NCI-H1048 (cell line): ENCODE measurements at places on chromosomes 1 and 21.

DNA sequence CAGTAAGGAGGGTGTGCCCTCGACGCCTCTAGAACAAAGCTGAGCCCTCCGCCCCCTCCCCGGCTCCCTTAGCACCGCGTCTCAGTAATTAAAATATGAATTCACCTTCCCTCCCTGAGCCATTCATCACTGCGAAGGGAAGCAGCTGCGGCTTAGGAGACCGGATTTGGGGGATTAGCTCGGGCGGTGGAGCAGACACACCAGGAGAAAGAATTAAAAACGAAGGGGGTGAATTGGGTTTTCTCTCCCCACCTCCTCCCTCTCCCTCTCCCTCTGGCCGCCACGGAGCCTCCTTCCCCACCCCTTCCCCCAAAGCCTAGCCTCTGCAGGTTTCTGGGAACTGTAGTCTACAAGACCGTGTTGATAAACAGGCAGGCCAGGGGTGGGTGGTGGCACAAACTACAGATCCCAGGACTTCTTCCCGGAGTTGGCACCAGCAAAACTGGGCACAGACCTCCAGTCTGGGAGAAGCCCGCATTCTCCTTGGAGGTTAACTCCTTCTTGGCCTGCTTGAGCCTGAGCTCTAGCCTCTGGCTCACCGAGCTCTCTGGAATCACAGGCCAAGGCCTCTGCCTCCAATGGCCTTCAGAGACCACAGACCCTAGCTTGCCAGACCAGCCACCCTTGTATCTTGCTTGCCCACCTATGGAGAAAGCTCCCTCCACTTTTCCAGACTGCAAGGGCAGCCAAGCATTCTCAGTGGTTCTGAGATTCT is 10.8 kb downstream of the BLACAT1 start:
- no peak for DNase-seq

- no peak for DNase-seq
These were observed 31.9 kb upstream of the POFUT2 start for GRCh38 chr21:45319461-45320211.

- DNase-seq = no peak
These were observed 286.3 kb downstream of the MATN1 start for GRCh38 chr1:30437059-30437576.

GRCh38 chr1:64013395-64013794 is 190.0 kb upstream of the UBE2U start:
- DNase-seq = no peak

- no peak for DNase-seq
These were observed 189.8 kb downstream of the CLIC6 start for GRCh38 chr21:34858559-34858958.

GRCh38 chr1:111364690-111365089 is 62.8 kb downstream of the OVGP1 start:
- no peak for DNase-seq

- no peak for DNase-seq
These were observed 55.3 kb downstream of the NTPCR start for GRCh38 chr1:233005703-233006102.

DNA sequence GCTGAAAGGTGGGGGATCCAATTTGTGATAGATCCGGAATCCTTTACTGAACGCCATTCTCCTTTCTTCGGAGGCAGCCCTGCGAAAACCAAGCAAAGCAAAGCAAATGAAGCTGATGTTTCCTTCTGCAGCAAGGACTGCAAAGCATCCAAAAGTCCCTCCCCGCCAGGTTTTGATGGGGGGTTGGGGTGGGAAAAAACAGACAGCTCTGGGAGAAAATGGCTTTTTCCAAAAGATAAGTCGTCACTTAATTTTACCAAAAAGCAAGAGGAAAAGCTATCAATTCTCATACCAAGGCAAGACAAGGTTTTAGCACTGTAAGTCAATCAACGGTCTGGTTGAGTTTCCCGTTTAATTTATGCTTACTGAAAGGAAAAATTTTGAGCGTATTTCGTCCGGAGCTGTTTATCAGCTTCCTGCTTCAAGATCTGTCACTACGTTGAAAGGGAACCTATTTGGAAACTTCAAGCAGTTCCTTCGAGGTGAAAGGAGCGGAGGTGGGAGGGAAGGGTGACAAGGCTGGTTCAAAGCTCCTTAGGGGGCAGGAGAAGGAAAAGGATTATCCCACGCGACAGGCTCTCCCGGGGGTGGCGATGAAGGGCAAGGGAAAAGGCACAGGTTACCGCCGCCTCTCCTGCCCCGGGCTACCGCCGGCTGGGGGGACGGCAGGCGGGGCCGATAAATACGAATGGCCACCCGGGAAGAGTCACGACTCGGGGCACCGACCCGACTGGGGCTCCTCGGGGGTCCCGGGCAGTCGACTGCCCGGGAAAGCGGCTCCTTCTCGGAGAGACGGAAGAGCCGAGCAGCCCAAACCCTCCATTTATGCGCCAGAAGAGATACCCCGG is 750 bp downstream of the SYNJ1 start:
- no peak for DNase-seq
